ENCODE measurements at places on chromosomes 5 and 9.

- DNase-seq, result no peak
Observed at GRCh38 chr9:107624234-107624948, 134.8 kb upstream of the KLF4 start.

- no peak for DNase-seq
Observed at GRCh38 chr5:150626853-150627276, 13.6 kb upstream of the SYNPO start.

- DNase-seq, result no peak
Observed at GRCh38 chr5:120436996-120437395, 27.1 kb upstream of the PRR16 start.

DNA sequence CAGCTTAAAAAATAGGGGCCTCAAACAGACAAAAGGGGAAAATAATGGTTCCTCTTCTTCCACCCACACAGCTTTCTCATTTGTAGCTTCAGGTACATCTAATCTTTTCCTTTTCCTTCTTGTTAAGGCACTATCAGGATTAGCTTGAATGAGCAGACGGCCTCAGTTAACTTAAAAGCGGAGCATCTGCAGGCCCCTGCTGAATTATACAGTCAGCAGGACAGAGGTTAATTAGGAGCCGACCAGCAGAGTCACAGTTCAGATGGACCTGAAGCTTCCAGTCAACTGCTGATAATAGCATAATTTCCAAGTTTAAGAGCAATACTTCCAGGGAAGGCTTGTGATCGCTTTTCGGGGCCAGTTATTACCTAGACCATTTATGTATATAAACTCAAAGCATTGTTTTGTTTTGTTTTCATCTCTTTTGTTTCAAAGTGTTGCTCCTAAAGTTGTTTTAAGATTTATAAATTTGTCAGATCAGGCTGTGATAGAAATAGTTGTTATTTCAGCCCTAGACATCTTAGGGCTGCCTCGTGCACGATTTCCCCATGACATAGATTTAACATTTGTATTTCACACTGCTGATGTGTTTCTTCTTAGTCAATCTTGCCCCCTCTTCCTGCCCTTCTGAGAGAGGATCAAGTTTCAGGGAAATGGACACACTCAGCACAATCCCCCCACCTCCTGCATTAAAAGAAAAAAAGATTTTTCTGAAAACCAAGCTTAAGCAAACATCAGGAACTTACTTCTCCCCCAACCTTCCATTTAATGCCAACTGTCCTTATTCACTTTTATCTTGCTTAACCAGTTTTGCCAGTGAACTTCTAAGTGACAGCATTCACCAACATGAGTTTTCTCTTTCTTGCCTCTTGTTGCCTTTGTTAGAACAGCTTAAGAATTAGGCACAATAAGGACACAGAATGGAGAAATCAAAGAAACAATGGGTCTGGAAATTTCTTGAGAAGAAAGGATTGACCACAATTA is 449.8 kb downstream of the ARHGEF28 start:
- no peak for DNase-seq

- DNase-seq, result peak; percentile 35
Observed at GRCh38 chr5:52800394-52801213, 12.9 kb downstream of the ITGA1 start.

DNA sequence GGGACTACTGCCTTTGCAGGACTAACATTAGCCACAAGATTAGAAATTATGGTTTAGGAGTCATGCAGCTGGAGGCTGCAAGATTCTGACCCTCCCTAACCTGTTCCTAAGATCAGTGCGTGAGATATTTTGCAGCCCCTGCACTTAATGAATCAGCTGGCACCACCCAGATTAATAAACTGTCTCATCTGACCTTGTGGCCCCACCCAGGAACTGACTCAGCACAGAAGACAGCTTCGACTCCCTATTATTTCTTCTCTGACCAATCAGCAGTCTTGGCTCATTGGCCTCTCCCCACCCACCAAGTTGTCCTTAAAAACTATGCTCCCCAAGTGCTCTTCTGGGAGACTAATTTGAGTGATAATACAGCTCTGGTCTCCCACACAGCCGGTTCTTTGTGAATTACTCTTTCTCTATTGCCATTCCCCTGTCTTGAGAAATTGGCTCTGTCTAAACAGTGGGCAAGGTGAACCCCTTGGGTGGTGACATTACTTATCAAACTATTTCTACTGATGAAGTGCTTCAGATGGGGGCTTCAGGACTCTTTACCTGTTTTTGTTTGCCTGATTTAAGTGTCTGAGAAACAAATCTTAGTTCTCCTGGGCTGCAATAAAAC is 17.0 kb downstream of the CTSL start:
- DNase-seq, result no peak

DNA sequence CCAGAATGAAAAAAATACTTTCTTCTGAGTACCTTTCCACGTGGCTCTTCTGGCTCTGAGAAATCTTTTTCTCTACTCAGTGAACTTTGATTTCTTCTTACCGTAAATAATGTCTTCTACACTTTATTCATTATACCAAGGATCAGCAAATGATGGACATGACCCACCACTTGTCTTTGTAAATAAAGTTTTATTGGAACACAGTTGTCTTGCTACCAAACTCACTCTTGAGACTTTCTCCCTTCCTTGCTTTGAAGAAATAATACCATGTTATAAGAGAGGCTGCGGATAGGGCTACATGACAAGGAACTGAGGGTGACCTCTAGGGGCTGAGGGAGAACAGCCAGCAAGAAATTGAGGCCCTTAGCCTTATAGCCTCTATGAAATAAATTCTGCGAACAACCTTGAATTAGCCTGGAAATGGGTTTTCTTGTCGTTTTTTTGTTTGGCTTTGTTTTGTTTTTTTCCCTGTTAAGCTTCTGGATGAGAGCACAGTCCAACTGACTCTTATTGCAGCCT is 212.5 kb downstream of the COMMD10 start:
- DNase-seq, result no peak

- DNase-seq, result no peak
Observed at GRCh38 chr9:102534031-102534430, 461.1 kb upstream of the CYLC2 start.

GRCh38 chr9:136691316-136692184 is 4.3 kb upstream of the AGPAT2 start:
- DNase-seq, result no peak

GRCh38 chr5:54325272-54325609 is 14.9 kb upstream of the ARL15 start:
- no peak for DNase-seq

DNA sequence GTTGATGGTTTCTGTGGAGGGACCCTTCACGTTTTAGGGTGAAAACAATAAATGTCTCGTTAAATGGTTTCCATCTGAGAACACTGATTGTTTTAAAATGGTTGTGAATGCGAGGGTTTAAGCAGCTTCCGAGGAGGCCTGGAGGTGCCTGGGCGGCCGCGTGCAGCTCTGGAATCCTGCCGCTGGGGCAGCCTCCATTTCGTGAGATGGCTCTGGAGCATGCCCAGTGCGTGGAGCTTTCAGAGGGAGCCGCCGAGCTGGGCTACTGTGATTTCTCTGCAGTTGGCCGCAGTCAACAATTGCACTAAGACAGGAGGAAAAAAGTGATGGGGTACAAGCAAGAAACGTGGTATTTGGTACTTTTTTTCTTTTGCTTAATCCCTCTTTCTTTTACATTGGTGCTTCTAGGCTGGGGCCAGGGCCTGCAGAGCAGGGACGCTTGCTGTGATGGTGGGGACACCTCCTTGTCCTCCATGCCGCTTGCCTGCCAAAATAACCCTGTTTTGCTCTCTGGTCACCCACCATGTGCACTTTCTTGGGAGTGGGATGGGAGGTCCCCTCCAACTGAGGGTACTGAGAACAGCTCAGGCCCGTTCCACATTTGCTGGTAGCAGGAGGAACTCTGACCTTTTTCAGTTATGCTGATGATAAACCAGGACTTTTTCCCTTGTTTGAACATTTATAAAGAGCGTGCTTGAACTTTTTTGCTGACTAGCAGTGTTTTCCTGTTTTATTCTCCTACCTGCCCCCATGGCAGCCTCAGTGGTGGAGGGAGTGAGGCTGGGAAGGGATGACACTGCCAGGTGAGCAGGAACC is 47.1 kb downstream of the EHMT1 start:
- no peak for DNase-seq

DNA sequence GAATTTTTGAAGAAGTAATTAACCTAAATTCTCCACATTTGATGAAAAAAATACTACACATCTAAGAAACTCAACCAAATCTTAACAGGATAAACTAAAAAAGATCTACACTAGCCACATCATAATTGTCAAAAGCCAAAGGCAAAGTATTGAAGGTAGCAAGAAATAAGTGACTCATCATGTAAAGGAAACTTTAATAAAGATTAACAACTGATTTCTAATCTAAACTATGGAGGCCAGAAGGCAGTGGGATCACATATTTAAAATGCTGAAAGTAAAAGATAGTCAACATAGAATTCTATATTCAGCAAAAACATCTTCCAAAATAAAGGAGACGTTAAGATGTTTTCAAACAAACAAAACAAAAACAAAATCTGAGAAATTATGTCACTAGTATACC is 2002.9 kb downstream of the MAT2B start:
- no peak for DNase-seq

DNA sequence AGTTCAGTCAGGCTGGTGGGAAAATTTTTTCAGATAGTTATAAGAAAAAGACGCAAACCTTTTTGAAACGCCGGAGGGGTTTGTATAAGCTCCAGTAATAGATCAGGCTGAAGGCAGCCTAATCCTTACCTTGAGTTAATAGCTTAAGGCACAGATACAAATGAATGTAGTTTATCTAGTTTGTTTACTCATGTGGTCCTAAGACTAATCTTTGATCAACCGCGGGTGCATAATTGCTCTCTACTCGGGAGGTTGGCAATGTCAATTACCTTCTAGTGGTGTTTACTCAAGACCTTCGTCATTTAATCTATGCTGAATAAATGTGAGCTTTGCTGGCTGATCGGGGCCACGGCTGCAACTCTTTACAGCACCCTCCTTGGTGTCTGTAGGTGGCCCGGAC is 665 bp upstream of the INSL4 start:
- no peak for DNase-seq

GRCh38 chr5:107195890-107196395 is 474.8 kb downstream of the EFNA5 start:
- no peak for DNase-seq

All from T-helper 9 cell (primary cell).